ENCODE measurements at places on chromosomes 5 and 9. TPM values are rescaled to one million over a fixed set of nuclear protein-coding genes. Genes with fewer than 3 reads are reported as not detected.

DNA sequence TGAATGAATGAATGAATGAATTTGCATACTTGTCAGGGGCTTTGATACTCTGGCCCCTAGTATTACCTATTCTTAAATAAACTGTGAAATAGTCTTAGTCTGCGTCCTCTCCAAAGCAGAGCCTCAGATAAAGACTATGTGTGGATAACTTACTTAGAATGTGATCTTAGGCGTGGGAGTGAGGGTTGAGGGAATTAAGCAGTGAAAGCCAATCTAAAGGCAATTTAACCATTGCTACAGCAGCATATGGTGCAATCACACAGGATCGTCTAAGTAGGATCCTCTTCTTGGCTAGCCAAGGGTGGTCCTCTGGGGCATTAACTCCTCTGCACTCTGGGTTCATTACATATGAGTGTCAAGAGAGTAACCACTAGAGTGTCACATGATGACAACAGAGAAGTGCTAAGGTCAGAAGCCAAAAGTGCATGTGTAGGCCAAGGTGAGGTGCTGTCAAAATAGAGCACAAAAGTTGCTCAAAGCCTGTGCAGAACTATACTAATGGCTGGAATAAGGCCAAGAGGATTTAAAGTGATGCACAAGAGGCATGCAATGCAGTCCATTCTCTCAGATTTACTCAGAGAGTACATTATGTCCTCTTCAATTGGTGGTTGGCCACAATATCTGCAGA lies 274.4 kb upstream of the SEMA6A start:
- no peak for DNase-seq
- H3K4me1 ChIP-seq, result no peaks in the 10 kb centered on the region
- no peak overlapping the region for H3K4me3 ChIP-seq
- no peaks in the 10 kb centered on the region for H3K36me3 ChIP-seq
- no peaks in the 10 kb centered on the region for H3K27me3 ChIP-seq

DNA sequence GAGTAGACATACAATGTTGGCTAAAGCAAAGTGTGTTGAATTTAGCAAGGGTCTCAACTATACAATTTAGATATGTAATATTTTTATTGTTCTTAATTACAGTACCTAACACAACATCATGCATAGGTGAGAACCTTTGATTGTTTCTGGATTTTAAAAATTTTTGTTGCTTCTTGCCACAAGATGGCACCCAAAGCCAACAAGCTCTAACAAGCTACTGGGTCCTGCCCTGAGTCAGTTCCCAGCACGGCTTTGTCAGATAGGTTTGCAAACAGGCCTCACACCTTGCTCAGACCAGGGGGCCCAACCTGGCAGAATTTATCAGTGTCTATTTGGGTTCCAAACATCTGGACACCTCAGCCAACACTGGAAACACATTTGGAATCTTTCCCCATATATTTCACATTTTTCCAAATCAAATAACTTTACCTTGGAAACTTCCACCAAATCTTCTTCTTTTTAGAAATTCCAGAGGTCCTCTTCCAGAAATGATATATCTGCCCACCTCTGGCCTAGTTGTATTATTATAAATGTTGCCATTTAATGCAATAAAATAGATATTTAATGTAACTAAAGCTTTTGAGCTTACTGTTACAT lies 49.5 kb upstream of the EGFLAM start:
- peak; percentile 34 for DNase-seq
- no peak overlapping the region for H3K4me3 ChIP-seq
- no peaks in the 10 kb centered on the region for H3K27me3 ChIP-seq
- H3K27ac ChIP-seq, result no peak overlapping the region
- H3K4me1 ChIP-seq, result no peaks in the 10 kb centered on the region

DNA sequence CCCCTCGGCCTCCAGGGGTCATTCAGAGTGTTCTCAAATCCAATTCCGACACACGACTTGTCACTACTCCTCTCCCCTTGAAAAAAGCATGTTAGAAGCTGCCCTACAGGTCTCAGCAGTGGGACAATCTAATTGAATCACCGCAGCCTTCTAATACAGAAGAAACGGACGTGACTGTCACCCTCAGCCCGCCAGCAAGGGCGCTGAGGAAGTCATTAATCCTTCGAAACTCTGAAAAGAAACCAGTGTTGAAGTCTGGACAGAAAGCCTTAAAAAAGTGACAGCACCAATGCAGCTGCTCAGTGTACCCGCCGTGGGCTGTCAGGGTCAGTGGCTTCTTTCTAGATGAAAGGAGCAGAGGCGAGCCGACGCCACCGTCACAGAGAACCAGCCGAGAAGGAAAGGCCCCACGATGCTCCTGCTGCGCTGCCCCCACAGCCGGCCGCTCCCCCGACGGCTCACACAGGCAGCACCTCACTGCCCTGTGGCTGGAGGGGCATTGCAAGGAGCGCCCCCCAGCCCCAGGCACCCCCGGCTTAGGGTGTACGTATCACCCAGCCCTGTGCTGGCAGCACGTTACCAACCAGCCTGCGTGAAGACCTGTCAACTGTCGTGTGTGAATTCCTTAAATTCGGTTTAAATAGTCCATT lies 5.7 kb downstream of the BRD3OS start:
- no peaks in the 10 kb centered on the region for H3K27me3 ChIP-seq
- no peaks in the 10 kb centered on the region for H3K36me3 ChIP-seq
- peak; percentile 19 for DNase-seq
- H3K27ac ChIP-seq, result no peak overlapping the region

DNA sequence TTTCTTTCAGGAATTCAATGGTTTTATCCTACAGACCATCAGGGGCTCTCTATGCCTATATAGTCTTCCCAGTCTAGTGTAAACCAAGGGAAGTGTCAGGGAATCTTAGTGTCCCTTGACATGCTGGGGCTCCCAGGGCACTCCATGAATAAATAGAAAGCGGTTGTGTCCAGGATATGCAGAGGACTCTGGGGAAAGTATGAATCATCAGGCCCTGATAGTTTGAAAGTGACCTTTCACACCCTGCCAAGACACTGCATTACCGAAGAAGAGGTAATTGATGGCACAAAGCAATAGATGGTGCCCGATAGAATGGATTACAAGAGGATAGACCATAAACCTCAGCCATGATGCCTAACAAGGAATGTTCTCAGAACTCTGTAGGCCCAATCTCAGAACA lies 163.3 kb upstream of the DAPK1 start:
- H3K27ac ChIP-seq, result no peak overlapping the region
- H3K4me3 ChIP-seq, result no peak overlapping the region
- H3K4me1 ChIP-seq, result no peaks in the 10 kb centered on the region
- no peaks in the 10 kb centered on the region for H3K36me3 ChIP-seq
- no peak for DNase-seq
- no peaks in the 10 kb centered on the region for H3K27me3 ChIP-seq

- H3K27me3 ChIP-seq, result no peaks in the 10 kb centered on the region
- H3K36me3 ChIP-seq, result no peaks in the 10 kb centered on the region
- no peak for DNase-seq
- H3K27ac ChIP-seq, result no peak overlapping the region
- H3K4me3 ChIP-seq, result no peak overlapping the region
Measured at GRCh38 chr5:36722900-36723299, 116.5 kb downstream of the SLC1A3 start.

GRCh38 chr5:154519359-154519758 lies 41.3 kb upstream of the HAND1 start:
- H3K36me3 ChIP-seq, result no peaks in the 10 kb centered on the region
- H3K4me3 ChIP-seq, result no peak overlapping the region
- no peak for DNase-seq
- no peaks in the 10 kb centered on the region for H3K4me1 ChIP-seq

- no peak overlapping the region for H3K4me3 ChIP-seq
- no peak for DNase-seq
- no peaks in the 10 kb centered on the region for H3K27me3 ChIP-seq
- H3K36me3 ChIP-seq, result no peaks in the 10 kb centered on the region
Measured at GRCh38 chr9:131238402-131239021, 37.8 kb downstream of the FAM78A start.

DNA sequence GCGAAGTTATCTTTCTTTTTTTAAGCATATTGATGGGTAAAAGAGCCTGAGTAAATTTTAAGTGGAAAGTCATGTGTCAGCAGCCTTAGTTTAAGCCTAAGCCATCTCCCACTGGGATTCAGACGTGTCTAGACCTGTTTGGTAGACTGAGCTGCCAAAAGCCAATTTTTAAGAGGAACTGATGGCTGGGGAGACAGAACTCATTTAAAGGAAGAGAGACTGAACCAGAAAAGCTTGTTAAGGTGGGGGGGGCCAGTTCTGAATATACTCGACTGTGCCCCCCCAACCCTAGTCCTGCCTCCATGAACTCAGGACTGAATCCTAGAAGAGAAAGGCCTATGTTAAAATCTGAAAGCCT lies 58.3 kb upstream of the PLPP1 start:
- H3K36me3 ChIP-seq, result no peaks in the 10 kb centered on the region
- H3K27ac ChIP-seq, result no peak overlapping the region
- no peaks in the 10 kb centered on the region for H3K27me3 ChIP-seq
- no peak for DNase-seq
- peaks cover 3% of the 10 kb centered on the region for H3K4me1 ChIP-seq

DNA sequence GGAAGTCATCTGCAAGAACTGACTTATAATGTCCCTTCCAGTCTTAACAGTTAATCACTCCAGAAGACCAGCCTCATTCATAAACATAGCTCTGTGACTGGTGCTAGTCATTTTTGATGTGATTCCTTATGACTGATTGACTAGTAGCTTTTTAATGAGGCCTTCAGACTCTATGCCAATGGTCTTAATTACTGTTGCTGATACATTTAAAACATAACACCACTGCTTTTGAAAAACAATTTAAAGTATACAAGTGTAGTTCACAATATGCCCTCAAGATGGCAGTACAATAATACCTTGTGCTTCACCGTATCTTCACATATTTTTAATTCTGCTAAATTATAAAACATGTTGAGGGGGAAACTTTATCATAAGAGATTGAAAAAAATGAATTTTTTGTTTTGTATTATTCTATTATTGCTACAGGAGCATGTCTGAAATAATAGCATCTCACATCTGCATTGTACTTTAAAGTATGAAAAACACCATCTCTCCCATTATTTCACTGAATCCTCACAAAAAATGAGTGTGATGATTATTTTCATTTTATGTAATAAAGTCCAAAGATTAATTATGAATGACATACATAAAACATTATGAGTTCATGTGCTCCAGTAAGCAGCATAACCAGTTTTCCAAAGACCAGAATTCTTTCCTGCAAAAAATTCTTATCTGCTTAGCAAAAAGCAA lies 55.2 kb upstream of the SHISAL2B start:
- no peaks in the 10 kb centered on the region for H3K36me3 ChIP-seq
- no peak for DNase-seq
- H3K4me3 ChIP-seq, result no peak overlapping the region
- H3K27me3 ChIP-seq, result no peaks in the 10 kb centered on the region
- no peaks in the 10 kb centered on the region for H3K4me1 ChIP-seq
- H3K27ac ChIP-seq, result no peak overlapping the region

DNA sequence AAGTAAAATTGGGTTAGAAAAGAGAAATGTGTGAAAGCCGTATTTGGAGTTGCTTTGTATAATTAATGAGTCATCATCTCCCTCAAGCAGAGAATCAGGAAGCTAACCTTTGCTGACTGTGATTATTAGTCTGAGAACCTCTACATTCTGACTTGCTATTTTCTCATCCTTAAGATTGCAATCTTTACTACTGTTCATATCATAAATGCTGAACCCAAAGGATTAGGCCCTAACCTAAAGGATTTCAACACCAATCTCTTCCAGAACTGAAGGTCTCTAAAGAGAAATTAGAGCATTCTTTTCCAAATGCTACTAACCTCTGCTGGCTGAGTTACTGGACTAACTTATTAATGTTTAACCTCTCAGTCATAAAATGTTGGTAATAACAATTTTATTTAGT lies 538.1 kb upstream of the MEF2C start:
- no peak for DNase-seq
- no peaks in the 10 kb centered on the region for H3K36me3 ChIP-seq
- no peak overlapping the region for H3K27ac ChIP-seq
- H3K4me3 ChIP-seq, result no peak overlapping the region
- no peaks in the 10 kb centered on the region for H3K27me3 ChIP-seq

GRCh38 chr5:123803359-123803758 lies 291.4 kb downstream of the CSNK1G3 start:
- no peaks in the 10 kb centered on the region for H3K4me1 ChIP-seq
- no peak overlapping the region for H3K4me3 ChIP-seq
- H3K27ac ChIP-seq, result no peak overlapping the region

GRCh38 chr9:123416176-123416575 lies 60.2 kb downstream of the CRB2 start:
- no peaks in the 10 kb centered on the region for H3K4me1 ChIP-seq
- no peaks in the 10 kb centered on the region for H3K36me3 ChIP-seq
- H3K4me3 ChIP-seq, result no peak overlapping the region
- H3K27me3 ChIP-seq, result no peaks in the 10 kb centered on the region

The FBP2 gene
- total RNA-seq, result not detected

The IL5 gene
- not detected for total RNA-seq

The VCAN gene
- 5.2 TPM for total RNA-seq

The SUSD3 gene
- total RNA-seq, result 66.1 TPM

The PCDHB10 gene
- 2.7 TPM for total RNA-seq
